ENCODE measurements at places on chromosomes 6 and 20. TPM values are rescaled to one million over a fixed set of nuclear protein-coding genes. Genes with fewer than 3 reads are reported as not detected.
A peak's percentile ranks its signal among the peaks of the same experiment; 100 is the strongest.

- H3K36me3 ChIP-seq, result no peaks in the 10 kb centered on the region
- DNase-seq, result no peak
- H3K27ac ChIP-seq, result no peak overlapping the region
These were observed 74.5 kb downstream of the MACROD2 start for GRCh38 chr20:14069796-14070195.

DNA sequence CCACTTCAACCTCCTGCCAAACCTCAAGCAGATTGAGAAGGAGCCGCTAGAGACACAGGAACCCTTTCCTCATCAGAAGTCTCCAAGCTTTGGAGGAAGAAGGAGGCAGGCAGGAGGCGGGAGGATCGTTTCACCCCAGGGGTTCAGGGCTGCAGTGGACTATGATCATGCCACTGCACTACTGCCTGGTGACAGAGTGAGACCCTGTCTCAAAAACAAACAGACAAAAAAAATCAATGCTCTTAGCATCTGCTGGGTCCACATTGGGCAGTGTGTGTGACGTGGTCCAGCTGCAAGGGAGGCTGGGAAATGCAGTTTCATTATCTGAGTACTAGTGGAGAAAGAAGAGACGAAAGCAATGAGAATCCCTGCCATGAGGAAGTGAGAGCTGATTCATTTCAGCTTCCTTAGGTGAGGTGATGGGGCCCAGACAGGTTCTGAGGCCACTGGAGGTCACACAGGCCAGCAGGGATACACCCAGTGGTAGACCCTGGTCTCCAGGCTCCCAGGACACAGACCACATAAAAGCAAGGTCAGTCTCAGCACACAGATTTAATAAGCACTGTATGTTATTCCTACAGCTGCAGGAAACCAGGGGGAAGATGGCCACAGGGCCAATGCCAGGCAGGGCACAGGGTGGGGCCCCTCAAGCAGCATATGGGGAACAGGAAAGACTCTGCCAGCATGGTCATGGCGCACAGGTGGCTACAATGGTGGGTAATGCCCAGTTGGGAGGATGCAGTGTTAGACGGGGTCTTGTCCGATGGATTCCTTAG, 4.3 kb downstream of the GFRA4 start:
- H3K4me3 ChIP-seq, result no peak overlapping the region
- H3K36me3 ChIP-seq, result no peaks in the 10 kb centered on the region
- peaks cover 62% of the 10 kb centered on the region for H3K27me3 ChIP-seq

DNA sequence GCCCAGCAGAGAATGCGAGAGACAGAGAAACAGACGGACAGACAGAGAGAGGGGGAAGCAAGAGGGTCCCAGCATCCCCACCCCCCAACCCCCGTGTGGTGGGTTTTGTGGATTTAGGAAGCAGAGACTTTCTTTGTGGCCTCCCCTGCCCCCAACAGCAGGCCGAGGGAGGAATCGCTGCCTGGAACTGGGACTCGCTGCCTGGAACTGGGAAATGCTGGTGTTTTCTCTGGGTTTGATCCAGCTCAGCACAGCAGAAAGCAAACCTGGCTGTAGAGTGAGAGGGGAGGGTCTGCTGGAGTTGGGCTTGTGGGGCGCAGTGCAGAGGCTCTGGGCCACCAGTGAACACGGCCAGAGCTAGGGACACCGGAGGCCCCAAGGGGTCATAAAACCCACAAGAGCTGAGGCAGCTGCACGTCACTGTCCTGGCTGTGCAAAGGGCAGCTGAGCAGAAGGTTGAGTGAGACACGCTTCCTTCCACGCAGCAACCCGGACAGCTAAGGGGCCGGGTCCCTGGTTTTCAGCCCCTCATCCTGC, 181.8 kb downstream of the TAF4 start:
- H3K4me3 ChIP-seq, result no peak overlapping the region
- DNase-seq, result no peak
- H3K36me3 ChIP-seq, result no peaks in the 10 kb centered on the region
- H3K4me1 ChIP-seq, result no peaks in the 10 kb centered on the region
- H3K27ac ChIP-seq, result no peak overlapping the region
- H3K27me3 ChIP-seq, result peaks cover 4% of the 10 kb centered on the region

GRCh38 chr6:123352279-123352678, 284.5 kb downstream of the TRDN start:
- no peak overlapping the region for H3K27ac ChIP-seq
- H3K4me3 ChIP-seq, result no peak overlapping the region
- H3K36me3 ChIP-seq, result no peaks in the 10 kb centered on the region
- H3K27me3 ChIP-seq, result no peaks in the 10 kb centered on the region
- no peaks in the 10 kb centered on the region for H3K4me1 ChIP-seq
- no peak for DNase-seq

DNA sequence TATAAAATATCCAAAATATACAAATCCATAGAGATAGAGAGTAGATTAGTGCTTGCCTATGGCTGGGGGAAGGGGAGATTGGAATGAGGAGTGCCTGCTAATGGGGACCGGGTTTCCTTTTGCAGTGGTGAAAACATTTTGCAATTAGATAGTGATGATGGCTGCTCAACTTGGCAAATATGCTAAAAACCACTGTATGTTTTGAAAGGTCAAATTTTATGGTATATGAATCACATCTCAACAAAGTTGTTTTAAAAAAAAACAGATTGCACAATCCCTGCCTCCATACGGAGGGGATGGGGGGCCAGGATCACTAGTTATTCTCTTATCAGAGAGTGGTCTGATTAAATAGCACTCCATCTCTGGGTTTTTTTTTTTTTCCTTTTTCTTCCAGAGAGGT, 76.9 kb upstream of the RIPOR2 start:
- peaks cover 23% of the 10 kb centered on the region for H3K4me1 ChIP-seq
- peak; percentile 83 for DNase-seq
- no peaks in the 10 kb centered on the region for H3K36me3 ChIP-seq
- no peaks in the 10 kb centered on the region for H3K27me3 ChIP-seq
- no peak overlapping the region for H3K27ac ChIP-seq

GRCh38 chr6:43013097-43013842, 476 bp downstream of the MEA1 start:
- H3K27me3 ChIP-seq, result no peaks in the 10 kb centered on the region
- peak overlapping the region; percentile 69 for H3K27ac ChIP-seq
- H3K4me3 ChIP-seq, result peak overlapping the region; percentile 54
- H3K4me1 ChIP-seq, result peaks cover 8% of the 10 kb centered on the region
- peaks cover 44% of the 10 kb centered on the region for H3K36me3 ChIP-seq

- H3K4me3 ChIP-seq, result no peak overlapping the region
- peak overlapping the region; percentile 58 for H3K27ac ChIP-seq
- no peaks in the 10 kb centered on the region for H3K36me3 ChIP-seq
- DNase-seq, result peak; percentile 50
- H3K27me3 ChIP-seq, result no peaks in the 10 kb centered on the region
- H3K4me1 ChIP-seq, result peaks cover 16% of the 10 kb centered on the region
These were observed 261.2 kb upstream of the MARCKS start for GRCh38 chr6:113595911-113596376.

The PTCRA gene
- not detected for total RNA-seq
